ENCODE measurements at places on chromosomes 7 and 10.

DNA sequence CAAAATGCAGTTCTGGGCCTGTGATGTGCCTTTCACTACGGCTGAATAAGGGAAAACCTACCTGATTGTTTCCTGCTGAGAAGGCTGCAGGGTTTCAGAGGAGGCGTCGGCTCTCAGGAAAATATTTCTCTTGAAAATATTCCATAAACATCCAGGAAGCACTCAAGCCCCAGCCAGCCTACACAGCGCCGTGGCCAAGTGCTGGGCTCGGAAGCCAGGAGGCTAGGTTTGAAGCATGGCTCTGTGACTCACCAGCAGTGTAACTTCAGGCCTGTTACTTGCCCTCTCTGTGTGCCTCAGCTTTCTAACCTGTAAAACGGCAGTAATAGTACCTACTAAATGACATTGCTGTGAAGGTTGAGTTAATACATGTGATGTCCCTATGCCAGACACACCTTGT is 399.1 kb downstream of the GATA3 start:
- DNase-seq, result no peak

DNA sequence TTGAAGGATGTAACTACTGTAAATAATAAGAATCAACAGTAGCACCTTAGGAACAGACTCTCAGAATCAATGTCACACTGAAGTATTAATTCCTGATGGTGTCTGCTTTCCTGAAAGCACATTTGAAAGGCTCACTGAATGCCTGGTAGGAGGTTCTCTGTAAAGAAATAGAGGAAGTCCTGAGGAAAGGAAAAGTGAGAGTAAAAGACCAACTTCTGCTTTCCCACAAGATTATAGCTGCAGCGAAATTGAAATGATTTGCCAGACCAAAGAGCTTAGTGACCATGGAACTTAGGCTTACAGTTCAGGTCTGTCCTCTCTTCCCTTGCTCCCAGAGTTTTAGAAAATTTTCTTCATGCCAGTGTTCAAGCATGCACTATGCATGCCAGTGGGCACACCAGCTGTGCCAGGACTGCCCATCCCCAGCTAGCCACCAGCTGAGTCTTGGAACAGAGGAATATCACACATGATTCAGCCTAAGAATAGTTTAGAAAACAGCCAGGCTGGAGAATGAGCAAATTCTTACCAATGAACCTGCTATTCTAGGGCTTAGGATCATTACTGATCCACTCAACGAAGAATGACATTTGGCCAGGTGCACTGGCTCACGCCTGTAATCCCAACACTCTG is 123.2 kb downstream of the HERPUD2 start:
- DNase-seq, result no peak

GRCh38 chr10:20443094-20443493 is 454.0 kb downstream of the NEBL start:
- no peak for DNase-seq

DNA sequence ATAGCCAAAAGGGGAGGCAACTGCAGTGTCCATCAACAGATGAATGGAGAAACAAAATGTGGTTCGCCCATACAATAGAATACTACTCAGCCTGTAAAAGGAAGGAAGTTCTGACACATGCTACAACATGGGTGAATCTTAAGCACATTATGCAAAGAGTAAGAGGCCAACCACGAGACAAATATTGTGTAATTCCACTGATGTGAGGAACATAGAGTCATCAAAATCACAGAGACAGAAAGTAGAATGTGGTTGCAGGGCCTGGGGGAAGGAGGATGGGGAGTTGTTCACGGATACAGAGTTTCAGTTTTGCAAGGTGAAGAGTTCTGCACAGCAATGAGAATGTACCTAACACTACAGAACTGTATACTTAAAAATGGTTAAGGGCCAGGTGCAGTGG is 13.7 kb upstream of the C10orf71 start:
- no peak for DNase-seq

DNA sequence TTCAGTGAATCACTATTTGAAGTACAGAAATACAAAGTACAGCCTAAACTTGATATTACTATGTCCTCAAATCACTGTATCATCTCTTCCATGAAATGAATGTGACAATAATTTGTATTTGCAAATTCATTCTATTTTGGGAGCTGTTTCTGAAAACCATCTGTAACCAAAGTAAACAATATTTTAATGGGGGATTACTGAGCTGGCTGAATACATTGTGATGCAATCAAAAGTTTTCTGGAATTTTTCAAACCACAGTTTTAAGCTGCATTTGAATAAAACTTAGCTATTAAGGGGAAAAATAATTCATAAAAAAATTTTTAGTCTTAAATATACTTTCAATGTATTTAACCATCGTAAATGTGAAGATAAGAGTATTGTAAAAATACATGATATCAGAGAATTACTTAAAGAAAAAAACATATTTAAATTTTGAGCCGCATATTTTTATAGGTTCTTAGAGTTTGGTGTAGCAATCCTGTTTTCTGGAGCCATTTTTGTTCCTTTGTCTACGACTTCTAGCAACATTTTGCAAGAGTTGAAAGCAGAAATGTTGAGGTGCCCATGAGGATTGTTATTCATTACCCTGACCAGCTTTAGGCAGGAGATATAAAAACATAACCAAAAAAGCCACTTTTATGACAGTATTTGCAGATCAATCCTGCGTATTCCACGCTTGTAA is 45.9 kb upstream of the AGMO start:
- no peak for DNase-seq

- DNase-seq, result no peak
These were observed 62.4 kb upstream of the CDCA7L start for GRCh38 chr7:22008087-22008486.

All from KG1 (cell line).